ENCODE measurements at places on chromosomes 2 and 18.

GRCh38 chr2:177538323-177538722, 145.8 kb downstream of the AGPS start:
- DNase-seq = no peak

DNA sequence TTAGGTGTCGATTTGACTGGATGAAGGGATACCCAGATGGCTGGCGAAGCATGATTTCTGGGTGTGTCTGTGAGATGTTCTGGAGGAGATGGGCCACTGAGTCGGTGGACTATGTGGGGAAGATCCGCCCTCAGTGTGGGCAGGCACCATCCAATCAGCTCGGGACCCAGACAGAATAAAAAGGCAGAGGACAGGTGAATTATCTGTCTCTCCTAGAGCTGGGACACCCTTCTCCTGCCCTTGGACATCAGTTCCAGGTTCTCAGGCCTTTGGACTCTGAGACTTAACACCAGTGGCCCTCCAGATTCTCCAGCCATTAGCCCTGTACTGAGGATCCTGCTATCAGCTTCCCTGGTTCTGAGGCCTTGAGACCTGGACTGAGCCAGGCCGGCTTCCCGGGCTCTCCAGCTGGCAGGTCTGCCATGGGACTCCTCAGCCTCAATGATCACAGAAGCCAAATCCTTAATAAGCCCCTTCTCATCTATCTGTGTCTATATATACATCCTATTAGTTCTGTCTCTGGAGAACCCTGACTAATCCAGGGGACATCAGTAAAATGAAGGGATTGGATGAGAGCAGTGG, 11.7 kb downstream of the PROC start:
- no peak for DNase-seq

- no peak for DNase-seq
These were observed 49.6 kb downstream of the ZCCHC2 start for GRCh38 chr18:62572456-62572855.

- no peak for DNase-seq
These were observed 9.1 kb upstream of the LCLAT1 start for GRCh38 chr2:30437809-30438548.

- no peak for DNase-seq
These were observed 53.1 kb downstream of the LRRTM4 start for GRCh38 chr2:77469106-77469505.

DNA sequence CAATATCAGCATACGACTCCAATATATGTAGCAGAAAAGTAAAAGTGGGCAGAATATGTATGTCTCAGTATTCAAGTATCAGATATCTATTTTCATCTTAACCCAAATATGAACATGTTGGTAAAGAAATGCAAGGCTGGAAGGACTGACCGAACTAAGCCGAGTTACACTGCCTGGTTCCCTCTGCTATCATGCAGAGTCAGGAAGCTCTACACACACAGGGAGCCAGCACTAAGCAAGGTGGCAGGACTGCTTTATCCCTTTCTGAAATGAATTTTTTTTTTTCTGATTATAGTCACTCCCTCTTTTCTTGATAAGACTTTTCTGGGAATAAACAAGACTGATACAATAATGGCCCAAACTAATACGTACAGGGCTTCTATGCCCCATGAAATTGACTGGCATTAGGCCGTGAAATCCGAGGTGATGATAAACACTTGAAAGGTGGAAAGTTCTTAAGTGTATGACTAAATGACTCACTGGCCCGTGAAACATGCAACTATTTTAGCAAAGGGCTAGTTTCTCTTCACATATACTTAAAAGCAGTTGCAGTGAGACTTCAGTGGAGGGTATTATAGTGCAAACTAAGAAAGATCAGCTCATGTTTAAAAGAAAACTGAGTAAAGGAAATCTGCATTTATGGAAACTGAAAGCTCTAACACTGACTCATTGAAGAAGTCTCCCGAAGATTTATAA, 14.9 kb downstream of the DPP4 start:
- DNase-seq = no peak

DNA sequence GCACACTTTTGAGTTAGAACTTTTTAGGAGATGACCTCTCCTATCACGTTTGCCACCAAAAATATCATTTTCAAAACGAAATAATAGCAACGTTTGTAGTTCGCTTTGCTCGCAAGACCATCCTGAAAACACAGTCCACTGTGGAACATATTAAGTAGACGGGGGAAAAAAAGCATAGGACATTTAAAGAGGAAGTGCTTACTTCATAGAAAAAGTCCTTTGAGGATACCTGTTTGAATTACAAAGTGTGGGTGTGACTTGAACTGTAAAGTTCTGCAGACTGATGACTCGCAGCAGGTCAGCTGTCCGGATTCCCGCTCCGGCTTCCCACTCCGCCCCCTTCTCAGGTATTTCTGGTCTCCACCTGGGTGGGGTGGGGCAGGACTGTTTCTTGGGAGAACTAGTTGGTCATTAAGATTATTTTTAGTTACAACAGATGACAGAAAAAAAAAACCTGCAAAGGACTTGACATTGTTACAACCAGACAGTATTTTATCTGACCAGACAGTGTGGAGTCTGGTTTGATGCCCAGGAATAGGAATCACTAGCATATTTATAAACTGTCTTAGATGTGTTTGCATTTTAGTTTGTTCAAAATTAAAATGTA, 13.3 kb downstream of the CNOT11 start:
- DNase-seq = no peak

DNA sequence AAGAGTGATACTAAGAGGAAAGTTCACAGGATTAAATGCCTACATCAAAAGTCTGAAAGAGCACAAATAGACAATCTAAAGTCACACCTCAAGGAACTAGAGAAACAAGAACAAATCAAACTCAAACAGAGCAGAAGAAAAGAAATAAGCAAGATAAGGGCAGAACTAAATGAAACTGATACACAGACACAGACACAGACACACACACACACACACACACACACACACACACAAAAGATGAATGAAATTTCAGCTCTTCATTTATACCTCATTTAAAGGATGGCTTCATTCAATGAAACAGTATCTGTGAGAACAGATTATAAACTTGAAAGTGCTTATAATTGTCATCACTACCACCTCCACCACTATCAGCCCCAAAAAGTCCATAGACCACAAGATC, 428.9 kb downstream of the MBD2 start:
- DNase-seq = no peak

GRCh38 chr18:1020731-1021344, 116.2 kb downstream of the ADCYAP1 start:
- DNase-seq = no peak

- DNase-seq = no peak
These were observed 277.3 kb upstream of the DOK6 start for GRCh38 chr18:69123421-69123820.

DNA sequence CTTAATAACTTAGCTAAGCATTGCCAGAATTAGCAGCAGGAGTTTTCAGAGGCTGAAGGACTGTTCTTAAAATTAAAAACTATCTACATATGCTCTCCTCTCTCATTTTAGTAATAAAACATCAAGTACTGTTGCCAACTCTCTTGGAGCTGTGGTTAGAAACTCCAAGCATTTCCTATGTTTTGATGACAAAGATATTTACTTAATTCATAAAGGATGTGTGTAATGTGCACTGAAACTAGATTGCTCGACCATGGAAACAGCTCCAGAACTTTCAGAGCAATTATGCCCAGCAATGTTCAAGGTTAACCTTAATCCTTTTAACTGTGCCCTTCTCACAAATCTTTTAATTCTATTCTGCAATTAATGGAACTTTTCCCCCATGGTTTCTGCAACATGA, 8.4 kb downstream of the GRP start:
- no peak for DNase-seq

DNA sequence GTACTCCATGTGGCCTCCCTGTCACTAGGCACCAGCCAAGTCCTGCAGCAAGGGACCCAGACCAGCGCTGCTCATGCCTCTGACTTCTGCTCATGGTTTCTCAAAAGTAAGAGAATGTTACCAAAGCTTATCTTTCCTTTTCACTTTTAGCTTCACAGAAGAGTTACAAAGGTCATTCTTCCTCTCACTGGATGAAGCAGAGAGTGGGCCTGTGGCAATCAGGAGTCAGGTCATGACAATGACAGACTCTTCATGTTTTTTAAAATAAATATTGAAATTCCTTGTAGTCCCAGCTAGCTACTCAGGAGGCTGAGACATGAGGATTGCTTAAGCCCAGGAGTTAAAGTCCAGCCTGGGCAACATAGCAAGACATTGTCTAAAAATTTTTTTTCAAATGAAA, 126.1 kb downstream of the OSR1 start:
- DNase-seq = no peak

GRCh38 chr2:23002234-23002633, 382.7 kb upstream of the KLHL29 start:
- DNase-seq = no peak

DNA sequence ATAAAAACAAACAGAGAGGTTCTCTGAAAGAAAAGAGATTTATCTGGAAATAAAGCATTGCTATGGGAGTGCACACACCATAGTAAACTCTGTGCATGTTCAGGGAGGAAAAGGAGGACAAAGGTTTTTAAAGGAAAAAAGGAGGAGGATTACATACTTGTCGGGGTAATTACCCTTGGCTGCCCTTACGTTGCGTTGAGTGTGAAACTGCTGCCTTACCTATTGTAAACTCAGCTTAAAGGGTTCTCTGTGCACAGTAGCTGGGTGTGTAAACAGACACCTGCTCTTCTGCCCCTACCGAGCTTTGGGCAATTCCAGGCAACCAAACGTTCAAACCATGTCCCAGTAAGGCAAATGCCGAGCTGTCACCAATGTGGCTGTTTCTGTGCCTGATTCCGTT, 29.6 kb upstream of the PXDN start:
- DNase-seq = no peak

DNA sequence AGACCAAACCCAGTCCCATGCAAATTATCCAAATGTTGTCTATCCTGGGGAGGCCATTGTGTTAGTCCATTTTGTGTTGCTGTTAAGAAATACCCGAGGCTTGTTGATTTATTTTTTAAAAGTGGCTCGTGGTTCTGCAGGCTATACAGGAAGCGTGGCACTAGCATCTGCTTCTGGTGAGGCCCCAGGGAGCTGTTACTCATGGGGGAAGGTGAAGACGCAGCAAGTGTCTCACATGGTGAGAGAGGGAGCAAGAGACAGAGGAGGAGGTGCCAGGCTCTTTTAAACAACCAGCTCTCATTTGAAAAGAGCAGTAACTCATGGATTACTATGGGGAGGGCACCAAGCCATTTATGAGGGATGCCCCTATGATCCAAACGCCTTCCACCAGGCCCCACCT, 80.3 kb upstream of the ARL4C start:
- no peak for DNase-seq

DNA sequence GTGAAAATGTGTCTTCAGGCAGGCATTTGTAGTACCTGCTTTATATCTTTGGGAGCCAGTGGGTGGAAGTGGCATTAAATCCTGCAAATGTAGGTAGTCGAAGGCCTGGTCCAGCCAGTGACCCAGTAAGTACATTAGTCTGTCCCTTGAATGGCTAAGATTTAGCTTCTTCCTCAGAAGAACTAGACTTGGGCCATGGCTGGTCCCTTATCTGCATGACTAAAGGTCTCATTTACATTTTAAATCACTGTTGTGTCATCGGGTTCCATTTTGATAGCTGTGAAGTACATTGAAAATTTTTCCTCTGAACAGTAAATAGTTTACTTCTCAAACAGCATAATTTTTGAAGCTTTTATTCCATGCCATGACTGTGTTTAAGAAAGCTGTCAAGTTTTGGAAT, 438.4 kb upstream of the KLHL29 start:
- DNase-seq = no peak

- no peak for DNase-seq
These were observed 69.4 kb upstream of the SMAD2 start for GRCh38 chr18:47999801-48000248.

- DNase-seq = no peak
These were observed 30.0 kb upstream of the YWHAQ start for GRCh38 chr2:9660781-9661180.

GRCh38 chr2:149586898-149587219, 716 bp downstream of the MMADHC start:
- no peak for DNase-seq

DNA sequence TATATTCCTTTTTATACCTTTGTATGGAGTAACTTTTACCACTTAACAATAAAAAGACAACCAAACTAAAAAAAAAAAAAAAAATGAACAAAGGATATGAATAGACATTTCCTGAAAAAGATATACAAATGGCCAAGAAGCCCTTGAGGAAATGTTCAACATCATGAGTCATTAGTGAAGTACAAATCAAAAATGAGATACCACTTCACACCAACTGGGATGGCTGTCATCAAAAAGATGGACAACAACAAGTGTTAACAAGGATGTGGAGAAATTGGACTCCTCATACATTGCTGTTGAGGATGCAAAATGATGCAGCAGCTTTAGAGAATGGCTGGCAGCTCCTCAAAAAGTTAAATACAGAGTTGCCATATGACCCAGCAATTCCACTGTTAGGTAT, 22.6 kb upstream of the SCYGR2 start:
- no peak for DNase-seq

- no peak for DNase-seq
These were observed 80.3 kb upstream of the RBM44 start for GRCh38 chr2:237718277-237718634.

- no peak for DNase-seq
These were observed 141.9 kb upstream of the ID2 start for GRCh38 chr2:8539743-8540551.

GRCh38 chr2:27844821-27845255, 45.3 kb downstream of the RBKS start:
- no peak for DNase-seq

- DNase-seq = no peak
These were observed 189.2 kb downstream of the LAMA1 start for GRCh38 chr18:6928359-6928758.

GRCh38 chr2:232568161-232568560, 17.7 kb downstream of the EIF4E2 start:
- DNase-seq = no peak

- DNase-seq = no peak
These were observed 6.0 kb downstream of the POU3F3 start for GRCh38 chr2:104859766-104860450.

GRCh38 chr2:212361174-212361756, 177.3 kb downstream of the ERBB4 start:
- no peak for DNase-seq

DNA sequence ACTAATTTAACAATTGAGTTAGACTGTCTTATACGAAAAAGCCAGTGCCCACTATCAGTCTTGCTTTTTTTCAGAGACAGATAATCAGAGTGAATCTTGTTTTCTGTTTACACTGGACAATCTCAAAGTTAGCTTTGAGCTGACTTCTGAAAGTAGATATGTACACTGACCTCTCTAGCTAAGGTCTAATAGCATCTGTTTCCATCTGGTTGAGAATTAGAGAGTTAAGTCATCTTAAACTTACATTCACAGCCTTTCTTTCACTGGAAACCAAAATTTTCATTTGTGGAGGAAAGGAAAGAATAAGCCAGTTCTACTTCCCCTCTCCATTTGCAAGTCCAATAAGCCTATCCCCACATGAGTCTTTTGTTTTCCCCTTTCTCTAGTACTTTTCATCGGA, 89.3 kb downstream of the VRK2 start:
- no peak for DNase-seq

DNA sequence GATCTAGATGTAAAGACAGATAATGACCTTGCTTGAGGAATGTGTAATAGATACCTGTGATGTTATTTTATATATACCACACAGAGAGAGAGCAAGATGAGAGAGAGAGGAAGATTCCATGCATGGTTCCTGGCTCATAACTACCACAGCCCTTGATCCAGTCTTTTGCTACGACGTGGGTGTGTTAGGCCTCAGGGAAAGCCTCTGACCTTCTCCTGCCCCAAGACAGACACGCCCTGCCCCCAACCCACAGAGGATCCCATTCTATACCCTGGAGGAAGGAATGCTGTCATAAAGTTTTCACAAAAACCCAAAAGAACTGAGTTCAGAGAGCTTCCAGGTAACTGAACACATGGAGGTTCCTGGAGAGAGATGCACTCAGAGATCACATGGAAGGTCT, 193.1 kb downstream of the ZEB2 start:
- no peak for DNase-seq

Data from stimulated activated CD8-positive, alpha-beta memory T cell treated with anti-CD3 and anti-CD28 coated beads, Interleukin-2, amount 100 ng/mL, for 1 hour (primary cell).